ENCODE measurements at places on chromosomes 3 and 15.

- DNase-seq: no peak
These were observed 212.4 kb upstream of the TBC1D5 start for GRCh38 chr3:17954801-17955200.

DNA sequence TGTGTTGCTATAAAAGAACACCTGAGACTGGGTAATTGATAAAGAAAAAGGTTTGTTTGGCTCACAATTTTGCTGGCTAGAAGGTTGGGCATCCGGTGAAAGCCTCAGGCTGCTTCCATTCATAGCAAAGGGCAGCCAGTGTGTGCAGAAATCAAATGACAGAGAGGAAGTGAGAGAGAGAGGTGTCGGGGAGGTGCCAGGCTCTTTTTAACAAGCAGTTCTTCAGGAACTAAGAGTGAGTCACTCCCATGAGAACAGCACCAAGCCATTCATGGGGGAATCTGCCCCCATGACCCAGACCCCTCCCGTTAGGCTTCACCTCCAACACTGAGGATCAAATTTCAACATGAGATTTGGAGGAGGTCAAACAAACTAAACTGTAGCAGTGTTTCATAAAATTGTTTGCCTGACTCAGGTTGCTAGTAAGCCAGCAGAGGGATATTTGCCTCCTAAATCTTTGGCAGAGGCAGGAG, 4.5 kb upstream of the PARP15 start:
- DNase-seq: no peak

DNA sequence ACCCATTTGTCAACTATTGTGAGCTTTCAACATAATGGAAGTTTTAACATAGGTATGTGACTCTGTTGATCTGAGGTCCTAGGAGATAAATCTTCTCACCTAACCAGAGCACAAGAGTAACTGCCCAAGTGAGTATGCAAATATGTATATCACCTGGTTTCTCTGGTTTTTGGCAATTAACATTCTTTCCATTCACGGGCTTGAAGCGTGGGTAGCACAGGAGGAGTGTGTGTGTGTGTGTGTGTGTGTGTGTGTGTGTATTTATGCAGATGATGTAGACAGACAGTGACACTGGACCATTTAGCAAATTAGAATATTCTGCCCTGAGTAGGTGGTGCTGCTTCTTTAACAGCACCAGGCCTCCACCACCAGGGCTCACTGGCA, 15.0 kb downstream of the EPHB1 start:
- no peak for DNase-seq

DNA sequence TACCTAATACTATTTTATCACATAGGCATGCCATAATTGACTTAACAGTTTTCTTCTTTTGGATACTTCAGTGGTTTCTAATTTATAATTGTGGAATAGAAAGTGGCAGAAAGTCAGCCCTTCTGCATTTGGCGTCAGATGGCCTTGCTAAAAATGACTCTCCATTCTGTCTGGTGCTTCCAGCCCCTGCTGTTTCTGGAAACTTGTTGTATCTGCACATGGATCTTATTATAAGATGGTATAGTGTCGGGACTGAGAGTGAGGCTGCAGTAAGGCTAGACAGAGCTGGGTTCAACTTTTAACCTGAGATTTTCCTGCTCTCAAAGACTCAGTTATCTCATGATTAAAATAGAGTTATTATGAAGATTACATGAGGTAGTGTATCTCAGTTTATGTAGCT, 74.8 kb upstream of the WDR72 start:
- no peak for DNase-seq

DNA sequence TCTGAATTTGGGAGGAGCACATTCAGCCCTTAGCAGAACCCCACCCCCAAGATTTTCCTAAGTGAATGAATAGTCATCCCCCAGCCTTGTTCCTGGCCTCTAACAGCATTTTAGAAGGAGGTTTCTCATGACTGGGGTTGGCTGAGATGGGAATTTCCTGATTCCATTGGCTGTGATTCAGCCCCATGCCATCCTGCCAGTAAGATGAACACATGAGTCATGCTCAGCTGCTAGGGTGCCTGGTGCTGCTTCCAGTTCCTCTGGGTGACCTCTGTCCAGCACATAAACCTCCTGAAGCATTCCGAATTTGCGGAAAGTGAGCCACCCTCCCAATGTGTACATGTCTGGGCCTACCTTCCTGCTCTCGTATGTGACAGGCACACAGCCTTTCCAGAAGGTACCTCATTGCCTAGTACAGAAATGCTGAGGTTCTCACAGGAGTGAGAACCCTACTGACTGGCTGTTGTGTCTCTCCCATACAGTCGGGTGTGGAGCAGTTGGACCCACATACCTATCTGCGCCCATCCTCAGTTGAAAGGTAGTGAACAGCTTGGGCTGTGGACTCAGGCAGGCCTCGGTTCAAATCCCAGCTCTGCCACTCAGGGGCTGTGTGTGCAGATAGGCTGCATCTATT, 91.7 kb downstream of the APBA2 start:
- DNase-seq: no peak

All from WERI-Rb-1 (cell line).